ENCODE measurements at places on chromosomes 3 and 15.
A peak's percentile ranks its signal among the peaks of the same experiment; 100 is the strongest.

GRCh38 chr3:159458982-159459381 lies 529.7 kb upstream of the IL12A start:
- no peak for DNase-seq

DNA sequence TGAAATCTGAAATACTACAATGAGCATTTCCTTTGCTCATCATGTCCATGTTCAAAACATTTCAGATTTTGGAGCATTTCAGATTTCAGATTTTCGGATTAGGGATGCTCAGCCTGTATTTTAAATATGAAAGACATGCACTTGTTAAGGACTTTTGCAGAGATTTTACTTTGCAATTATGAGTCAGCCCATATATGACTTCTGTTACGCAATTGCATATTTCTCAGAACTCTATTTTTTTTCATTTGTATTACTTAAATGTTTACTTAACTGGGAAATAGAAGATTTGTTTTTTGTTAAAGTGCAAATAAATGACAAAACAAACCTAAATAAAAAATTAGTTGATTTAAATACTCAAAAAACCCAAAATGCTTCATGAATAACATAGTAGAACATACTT lies 376.2 kb downstream of the ZBTB20 start:
- no peak for DNase-seq

DNA sequence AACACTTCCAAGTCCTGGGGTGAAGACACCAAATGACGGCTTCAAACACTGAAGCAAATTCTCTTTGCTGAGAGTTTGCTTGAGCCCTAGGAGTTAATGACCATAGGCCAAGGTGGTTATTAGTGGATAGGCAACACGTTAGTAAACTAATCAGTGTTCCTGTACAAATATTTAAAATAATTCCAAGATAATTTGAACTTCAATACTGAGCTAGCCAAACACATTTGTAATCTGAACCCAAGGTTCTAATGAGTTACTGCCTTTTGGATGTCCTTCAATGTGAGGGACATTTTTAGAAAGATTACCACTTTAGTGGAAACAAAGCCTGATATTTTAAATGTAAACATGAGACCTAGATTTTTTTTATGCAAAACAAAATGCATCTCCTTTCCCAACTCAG lies 94.6 kb downstream of the THRB start:
- no peak for DNase-seq

- no peak for DNase-seq
These were observed 76.4 kb upstream of the STT3B start for GRCh38 chr3:31456373-31456772.

- DNase-seq, result no peak
These were observed 585.2 kb downstream of the EPHA3 start for GRCh38 chr3:89692601-89693000.

DNA sequence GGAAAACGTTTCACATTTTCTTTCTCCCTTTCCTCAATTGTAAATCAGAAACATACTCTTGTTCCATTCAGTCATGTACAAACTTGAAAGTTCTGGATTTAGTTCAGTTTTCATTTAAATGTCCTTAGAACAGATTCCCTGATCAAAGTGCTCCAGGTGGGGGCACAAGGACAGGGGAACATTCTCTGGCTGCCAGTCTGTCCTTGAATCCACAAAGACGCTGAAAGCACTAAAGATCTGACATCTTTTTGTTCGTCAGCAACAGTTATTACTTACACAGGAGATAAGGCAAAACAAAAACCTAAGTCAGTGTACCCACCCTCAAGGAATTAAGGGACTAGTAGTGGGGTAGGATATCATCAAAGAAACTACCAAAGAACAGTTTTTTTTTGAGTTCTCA lies 139.2 kb downstream of the GHSR start:
- DNase-seq, result no peak

DNA sequence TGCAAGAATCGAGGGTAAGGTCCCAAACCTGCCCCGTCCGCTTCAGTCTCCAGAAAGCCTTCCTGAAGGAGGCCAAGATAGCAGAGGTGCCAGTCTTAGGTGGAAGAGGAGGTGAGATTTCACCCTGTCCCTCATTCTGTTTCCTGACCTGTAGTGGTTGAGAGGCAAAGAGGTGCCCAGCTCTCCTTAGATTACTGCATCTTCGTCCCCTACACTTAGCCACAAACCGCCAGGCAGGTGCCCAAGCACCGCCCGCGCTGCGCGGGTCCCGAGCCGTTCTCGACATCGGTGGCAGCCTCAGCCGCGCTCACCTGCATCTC lies 23.8 kb upstream of the POLG start:
- no peak for DNase-seq

- DNase-seq, result no peak
These were observed 56.6 kb downstream of the XXYLT1 start for GRCh38 chr3:195214381-195214780.

GRCh38 chr3:144308396-144308795 lies 336.8 kb downstream of the DIPK2A start:
- no peak for DNase-seq

DNA sequence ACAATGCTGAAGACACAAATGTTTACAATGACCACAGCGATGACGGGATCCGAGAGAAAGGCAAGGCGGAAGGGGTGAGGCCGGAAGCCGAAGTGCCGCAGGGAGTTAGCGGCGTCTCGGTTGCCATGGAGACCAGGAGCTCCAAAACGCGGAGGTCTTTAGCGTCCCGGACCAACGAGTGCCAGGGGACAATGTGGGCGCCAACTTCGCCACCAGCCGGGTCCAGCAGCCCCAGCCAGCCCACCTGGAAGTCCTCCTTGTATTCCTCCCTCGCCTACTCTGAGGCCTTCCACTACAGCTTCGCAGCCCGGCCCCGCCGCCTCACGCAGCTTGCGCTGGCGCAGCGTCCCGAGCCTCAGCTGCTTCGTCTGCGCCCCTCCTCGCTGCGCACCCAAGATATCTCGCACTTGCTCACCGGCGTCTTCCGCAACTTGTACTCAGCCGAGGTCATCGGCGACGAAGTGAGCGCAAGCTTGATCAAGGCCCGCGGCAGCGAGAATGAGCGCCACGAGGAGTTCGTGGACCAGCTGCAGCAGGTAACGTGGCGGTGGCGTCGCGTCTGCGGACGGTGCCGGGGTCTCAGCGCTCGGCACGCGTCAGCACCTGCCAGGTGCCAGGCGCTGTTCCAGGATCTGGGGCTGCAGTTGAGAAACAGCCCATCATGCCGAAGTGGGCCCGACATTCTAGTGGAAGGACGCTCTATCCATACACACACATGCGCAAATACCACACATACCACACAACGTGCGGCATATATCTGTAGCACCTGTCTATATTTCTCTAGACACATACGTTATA lies at the start of gene DLEC1:
TSS of gene DLEC1 (plus strand) at position 108 of the 798 bp plus-strand sequence. CDS start at position 126, 18 bp downstream.
- DNase-seq, result peak; percentile 66

- no peak for DNase-seq
These were observed 15.8 kb downstream of the CYP11A1 start for GRCh38 chr15:74351670-74352069.

DNA sequence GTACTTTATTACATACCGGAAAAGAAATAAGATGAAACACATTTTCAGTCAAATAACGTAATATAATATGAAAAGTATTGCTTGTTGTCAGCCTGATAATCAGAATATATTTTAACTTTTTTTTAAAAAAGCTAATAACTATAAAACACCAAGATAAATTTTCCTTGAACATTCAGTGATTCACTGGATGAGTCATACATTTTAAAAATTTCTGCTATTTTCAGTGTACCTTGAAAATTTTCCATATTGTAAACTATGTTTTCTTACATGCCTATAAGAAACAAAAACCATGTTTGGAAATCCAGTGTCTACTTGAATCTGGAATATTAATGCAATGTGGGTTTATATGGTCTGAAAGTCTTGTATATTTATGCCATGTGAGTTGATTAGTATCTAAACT lies 36.3 kb upstream of the MEIS2 start:
- DNase-seq, result no peak

- no peak for DNase-seq
These were observed 165.7 kb upstream of the TSC22D2 start for GRCh38 chr3:150242220-150242936.
